Memory B cell (primary cell): ENCODE measurements at places on chromosomes 5 and 9.

GRCh38 chr9:35743452-35743851, 5.6 kb downstream of the GBA2 start:
- DNase-seq = no peak

DNA sequence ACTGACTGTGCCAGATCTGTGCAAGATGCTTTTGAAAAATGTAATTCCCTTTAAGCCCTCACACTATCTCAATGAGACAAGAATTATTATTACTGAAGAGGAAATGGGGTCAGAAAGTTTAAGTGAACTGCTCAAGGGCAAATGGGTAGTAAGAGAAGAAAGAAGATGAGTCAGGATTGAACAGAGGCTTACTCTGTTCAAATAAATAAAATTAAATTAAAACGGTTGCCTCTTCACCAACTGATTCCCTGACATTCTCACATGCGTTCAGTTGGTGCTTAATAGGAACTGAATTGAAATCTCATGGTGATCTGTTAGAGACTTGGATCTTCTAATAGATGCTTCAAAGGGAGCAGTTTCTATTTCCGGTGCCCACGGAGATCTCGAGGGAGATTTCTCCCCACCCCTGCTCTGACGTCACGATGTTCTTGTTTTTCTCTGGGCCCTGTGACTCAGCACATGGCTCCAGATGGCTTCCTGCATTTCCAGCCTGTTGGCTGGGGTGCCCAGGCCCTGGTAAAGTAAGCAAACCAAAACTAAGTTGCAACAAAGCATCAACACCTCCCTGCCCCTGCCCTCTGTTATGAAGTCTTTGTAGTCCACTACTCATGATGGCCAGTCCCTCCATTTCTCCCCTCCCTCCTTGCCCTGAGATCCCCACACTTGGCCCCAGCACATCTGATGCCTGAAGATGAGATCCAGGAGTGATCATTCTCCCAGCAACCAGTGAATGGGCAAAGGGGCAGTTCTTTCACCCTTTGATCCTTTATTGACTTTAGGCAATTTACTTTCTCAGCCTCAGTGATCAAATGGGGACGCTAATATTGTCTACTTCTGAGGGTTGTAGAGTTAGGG, 106.1 kb upstream of the CPEB4 start:
- peak; percentile 69 for DNase-seq

DNA sequence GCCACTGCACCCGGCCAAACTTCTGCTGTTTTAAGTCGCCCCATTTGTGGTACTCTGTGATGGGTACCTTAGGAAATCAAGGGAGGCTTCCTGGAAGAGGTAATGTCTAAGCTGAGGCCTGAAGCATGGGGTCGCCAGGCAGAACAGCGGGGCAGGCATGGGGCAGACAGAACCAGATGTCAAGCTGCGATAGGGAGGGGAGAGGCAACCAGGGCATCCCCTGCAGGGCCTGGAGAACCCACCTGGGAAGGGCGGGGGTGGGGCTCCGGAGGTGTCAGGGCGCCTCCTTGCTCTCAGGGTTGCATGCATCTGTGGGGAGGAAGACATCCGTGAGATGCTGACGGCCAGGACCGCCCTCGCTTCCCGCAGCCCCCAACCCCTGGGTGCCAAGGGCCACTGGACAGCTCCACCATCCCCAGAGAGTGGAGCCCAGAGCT, 2.8 kb downstream of the LCN15 start:
- DNase-seq = no peak

GRCh38 chr5:31537851-31538250, 5.8 kb downstream of the C5orf22 start:
- DNase-seq = no peak

- no peak for DNase-seq
These were observed 559.2 kb downstream of the PSAT1 start for GRCh38 chr9:78856144-78856543.

DNA sequence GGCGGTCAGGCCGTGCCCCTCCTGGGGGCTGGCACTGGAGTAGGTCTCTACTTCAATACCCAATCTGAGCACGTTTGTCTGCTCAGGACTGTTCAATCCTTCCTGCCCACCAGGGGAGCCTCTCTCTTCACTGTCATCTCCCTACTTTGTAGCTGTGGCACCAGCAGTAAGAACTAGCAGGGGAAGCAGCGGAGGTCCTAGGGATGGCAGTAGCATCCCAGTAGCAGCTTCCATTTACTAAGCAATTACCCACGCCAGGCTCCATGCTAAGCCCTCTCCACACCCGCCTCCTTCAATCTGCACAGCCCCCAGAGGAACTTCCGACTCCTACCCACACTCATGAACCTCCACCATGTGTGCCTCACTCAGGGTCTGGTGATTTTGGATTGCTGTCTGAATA, 31.7 kb downstream of the FSTL4 start:
- no peak for DNase-seq

GRCh38 chr5:85077581-85077980, 692.9 kb upstream of the EDIL3 start:
- DNase-seq = no peak

DNA sequence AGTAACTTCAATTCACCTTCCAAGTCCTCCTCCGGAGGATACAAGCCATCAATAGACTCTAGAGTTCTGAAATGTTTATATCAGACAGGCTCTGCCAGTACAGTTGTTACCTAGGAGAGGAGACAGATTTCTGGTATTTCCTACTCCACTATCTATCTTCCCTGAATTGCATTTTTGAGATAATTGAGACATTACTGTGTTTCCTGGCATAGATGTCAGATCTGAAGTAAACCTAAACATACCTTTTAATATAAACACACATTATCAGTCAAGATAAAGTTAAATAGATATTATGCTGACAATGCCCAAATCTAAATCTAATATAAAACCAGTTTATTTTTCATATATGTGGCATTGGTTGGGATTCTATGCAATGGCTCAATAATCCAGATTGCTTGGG, 8.2 kb upstream of the TYRP1 start:
- no peak for DNase-seq

- DNase-seq = peak; percentile 30
These were observed 39.8 kb upstream of the TLE1 start for GRCh38 chr9:81729135-81729534.
